Left kidney (tissue), 8 donors: ENCODE measurements at places on chromosomes 5 and 9.

DNA sequence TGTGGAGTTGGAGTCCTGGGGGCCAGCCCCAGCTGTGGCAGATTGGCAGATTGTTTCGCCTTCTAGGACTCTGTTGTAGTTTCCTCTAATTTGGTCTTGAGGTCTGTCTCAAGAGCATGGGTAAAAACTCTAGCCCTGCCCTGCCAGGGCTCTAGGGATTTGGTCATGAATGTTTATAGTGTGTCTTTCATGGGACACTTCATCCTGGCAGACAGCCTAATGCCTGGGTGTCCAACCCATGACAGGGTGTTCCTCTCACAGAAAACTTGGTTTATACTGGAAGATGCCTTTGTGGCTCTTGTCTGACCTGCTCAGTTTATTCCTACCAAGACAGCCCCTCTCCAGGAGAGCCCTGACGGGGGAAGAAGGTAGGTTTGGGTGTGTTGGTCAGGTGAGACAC lies 45.5 kb downstream of the GALNT12 start:
- DNase-seq, result no peak

DNA sequence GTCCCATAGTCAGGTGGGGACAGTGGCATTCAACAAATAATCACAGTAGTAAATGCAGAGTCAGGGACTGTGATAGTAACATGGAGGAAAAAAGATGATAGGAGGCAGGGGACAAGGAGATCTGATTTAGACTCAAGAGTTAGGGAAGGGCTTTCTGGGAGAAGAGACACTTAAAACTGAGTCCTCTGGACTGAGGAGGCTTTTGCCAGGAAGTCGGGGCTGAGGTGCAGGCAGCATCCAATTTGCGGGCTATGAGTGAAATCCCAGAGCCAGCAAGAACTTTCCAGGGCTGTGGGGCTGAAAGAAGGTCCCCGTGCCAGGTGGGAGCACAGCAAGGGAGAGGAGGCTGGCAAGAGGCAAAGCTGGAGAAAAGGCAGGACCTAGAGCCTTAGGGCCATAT lies 124.1 kb downstream of the KIF4B start:
- DNase-seq, result no peak

DNA sequence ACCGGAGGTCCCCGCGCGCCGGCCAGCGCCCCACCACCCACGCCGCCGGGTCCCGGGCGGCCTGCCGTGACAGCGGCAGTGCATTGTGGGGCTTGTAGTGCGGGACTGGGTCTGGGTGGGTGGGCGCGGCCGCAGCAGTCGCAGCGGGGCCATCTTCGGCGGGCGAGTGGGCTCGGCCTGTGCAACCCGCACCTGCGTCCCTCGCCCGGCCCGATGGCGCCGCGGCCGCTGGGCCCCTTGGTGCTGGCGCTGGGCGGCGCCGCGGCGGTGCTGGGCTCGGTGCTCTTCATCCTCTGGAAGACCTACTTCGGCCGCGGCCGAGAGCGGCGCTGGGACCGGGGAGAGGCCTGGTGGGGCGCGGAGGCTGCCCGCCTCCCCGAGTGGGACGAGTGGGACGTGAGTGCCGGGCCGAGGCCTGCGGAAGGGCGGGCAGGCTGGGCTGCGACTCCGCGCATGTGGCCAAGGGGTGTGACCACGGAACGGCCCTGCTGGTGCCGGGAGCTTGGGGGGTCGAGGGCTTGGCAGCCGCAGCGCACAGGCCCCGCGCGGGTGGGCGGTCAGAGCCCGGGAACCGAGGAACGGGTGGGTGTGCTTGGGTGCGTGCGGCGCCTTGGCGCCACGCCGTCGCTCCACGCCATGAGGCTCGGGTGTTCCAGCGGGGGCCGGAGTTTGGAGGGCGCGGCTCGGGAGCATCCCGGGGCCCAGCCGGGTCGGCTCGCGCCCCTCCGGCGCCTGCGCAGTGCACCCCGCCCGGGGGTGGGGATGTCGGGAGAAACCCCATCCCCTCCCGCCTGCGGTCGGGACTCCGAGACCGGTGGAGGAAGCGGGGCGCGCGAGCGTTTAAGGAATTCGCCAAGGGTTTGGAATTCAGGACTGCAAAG lies at the start of gene ARL10:
ARL10 (plus strand) TSS at position 137 of the 881 bp plus-strand sequence; CDS start at position 214, 77 bp downstream.
- peak; percentile 29 for DNase-seq

GRCh38 chr5:172777881-172778814 lies 7.2 kb upstream of the DUSP1 start:
- no peak for DNase-seq

GRCh38 chr5:168417731-168418429 lies 68.4 kb upstream of the RARS1 start:
- no peak for DNase-seq

DNA sequence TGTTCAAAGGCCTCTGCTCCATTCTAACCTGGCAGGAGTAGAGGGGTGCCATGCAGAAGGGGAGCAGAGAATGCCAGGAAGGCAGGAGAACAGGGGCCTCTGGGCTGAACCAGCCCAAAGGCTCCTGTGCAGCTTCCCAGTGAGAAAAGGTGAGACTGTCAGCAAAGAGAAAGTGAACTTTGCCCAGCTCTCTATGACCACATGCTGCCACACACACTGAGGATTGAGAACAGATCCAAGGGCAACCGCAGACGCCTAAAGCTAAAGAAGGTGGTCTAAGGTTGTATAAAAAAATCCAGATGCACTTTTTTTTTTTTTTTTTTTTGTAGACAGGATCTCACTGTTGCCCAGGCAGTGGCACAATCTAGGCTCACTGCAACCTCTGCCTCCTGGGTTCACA lies 51.4 kb downstream of the ALDH7A1 start:
- no peak for DNase-seq

DNA sequence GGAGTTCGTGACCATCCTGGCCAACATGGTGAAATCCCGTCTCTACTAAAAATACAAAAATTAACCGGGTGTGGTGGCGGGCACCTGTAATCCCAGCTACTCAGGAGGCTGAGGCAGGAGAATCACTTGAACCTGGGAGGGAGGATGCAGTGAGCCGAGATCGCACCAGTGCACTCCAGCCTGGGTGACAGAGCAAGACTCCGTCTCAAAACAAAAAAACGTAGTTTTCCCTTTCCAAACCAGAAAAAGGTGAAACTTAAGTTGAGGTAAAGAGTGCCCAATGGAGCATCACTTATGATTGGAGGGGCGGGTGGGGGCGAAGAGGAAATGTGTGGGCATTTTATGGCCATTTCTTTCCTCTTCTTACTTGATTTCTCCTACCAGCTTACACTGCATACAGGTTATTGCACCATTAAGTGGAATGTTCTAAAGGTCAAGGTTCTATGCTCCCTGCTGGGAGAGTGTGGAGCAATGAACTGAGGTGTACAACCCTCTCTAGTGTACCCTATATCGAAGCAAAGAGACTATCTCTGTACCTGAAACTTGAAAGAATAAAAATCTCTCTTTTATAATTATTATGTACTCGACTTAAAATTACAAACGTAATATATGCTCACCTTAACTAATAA lies 136.2 kb downstream of the DEPDC1B start:
- DNase-seq, result no peak

DNA sequence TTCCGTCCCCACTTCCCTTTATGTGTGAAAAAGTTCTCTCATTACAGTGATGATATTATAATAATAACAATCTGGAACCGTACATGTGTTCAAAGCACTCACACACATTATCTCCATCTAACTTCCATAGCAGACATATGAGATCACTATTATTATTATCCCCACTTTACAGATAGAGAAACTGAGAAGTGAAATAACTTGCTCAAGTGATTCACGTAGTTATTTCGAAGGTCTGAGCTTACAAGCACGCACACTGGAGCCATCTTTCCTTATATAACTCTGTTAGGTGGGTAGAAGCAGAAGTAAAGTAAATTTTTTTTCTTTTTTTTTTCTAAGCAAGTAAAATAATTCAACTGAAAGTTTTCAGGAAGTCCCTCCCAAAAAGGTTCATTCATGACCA lies 62.9 kb upstream of the PTGER4 start:
- DNase-seq, result no peak

DNA sequence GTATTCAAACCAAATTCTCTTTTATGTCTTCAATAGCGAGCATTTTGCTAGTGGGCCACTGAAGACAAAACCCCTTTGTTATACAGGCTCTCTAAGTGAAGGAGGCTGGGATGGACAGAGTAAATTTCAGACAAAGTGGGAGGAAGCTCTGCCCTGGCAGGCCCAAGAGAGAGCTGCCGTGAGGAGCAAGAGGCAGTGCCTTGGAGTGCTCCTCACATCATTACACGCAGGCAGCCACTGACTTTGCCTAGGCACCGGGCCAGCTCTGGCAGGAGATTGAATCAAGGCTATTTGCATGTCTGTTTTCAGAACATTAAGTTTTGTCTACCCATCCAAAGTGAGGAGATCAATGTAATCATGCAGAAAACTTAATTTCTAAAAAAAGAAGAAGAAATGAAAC lies 167.7 kb downstream of the CCDC192 start:
- no peak for DNase-seq

DNA sequence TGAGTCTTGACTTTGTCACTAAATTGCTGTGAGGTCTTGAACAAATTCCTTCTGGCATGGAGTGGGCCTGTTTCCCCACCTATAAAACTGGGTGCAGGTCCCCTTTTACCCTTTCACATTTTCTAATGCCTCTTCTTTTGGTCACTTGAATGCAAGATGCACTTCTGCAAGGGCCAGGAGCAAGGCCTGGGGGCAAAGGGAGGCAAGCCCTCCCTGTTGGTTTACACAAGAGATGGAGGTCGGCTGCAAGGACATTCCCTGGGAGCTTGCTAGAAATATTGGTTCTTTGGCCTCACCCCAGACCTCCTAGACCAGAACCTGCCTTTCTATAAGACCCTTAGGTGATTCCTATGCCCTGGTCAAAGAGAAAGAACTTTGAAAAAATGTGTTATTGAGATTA lies 5.8 kb downstream of the FOXE1 start:
- DNase-seq, result no peak

DNA sequence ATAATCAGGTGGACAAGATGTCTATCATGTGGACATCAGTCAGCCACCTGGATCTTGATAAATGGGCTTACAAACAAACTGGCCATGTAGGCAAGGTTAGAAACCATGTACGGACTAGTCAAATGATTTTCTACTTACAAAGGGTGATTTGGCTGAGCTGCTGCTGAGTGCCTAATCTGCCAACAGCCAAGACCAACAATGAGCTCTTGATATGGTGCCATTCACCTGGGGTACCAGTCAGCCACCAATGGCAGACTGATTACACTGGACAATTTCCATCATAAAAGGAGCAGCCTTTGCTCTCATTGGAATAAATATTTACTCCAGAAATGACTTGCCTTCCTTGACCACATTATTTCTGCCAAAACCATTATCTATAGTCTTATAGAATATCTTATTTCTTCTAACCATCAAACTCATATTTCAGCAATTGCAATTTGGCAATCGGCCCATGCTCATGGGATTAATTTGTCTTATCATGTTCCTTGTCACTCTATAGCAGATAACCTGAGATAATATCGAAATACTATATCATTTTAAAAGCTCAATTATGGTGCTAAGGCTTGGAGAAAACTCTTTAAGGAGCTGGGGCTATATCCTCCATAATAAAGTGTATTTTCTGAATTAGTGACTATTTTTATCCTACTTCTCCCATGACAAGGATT lies 135.1 kb downstream of the SLC25A46 start:
- DNase-seq, result no peak

- no peak for DNase-seq
These were observed 3.3 kb upstream of the LARP1 start for GRCh38 chr5:154751854-154752253.

DNA sequence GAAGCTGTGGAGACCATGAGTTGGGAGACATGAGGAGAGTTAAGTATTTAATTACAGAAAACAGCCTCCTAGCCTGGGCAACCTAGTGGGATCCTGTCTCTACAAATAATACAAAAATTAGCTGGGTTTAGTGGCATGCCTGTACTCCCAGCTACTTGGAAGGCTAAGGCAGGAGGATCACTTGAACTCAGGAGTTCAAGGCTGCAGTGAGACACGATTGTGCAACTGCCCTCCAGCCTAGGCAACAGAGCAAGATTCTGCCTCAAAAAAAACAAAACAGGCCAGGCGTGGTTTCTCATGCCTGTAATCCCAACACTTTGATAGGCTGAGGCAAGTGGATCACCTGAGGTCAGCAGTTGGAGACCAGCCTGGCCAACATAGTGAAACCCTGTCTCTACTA lies 52.6 kb downstream of the AQP7 start:
- no peak for DNase-seq

GRCh38 chr5:75053054-75053303 lies 621 bp upstream of the GCNT4 start:
- DNase-seq, result no peak
